NCI-H774 (cell line): ENCODE measurements at places on chromosomes 7 and 10.

DNA sequence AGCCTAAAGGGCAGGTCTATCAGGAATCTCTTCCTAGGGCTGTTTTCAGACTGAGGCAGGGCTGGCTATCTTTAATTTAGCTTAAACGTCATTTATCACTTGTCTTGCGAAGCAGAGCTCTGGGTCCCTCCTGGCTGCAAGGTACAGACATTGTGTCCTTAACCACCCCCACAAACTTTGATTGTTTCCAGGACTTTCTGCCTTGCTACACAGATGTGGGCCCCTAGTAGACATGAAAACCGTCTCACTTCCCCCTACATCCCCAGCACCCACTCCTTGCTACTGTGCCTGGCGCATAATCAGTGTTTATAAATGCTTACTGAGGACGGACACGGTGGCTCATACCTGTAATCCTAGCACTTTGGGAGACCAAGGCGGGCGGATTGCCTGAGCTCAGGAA, 54.5 kb downstream of the PIP4K2A start:
- DNase-seq = no peak

DNA sequence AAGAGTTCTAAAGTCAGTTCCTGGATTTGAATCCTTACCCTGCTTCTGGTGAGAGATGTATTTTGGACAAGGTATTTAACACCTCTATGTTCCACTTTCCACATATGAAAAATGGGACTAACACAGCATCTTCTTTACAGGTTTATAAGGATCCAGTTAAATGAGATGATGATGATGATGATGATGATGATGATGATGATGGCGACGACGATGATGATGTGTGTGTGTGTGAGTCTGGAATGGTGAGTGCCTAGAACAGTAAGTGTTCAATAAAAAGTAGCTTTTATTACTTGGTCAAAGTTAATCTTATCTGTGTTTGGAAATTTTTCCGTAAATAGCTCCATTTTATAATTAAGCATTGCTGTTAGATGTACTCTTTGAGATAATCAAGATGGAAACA, 248.3 kb upstream of the SLC26A5 start:
- DNase-seq = no peak

DNA sequence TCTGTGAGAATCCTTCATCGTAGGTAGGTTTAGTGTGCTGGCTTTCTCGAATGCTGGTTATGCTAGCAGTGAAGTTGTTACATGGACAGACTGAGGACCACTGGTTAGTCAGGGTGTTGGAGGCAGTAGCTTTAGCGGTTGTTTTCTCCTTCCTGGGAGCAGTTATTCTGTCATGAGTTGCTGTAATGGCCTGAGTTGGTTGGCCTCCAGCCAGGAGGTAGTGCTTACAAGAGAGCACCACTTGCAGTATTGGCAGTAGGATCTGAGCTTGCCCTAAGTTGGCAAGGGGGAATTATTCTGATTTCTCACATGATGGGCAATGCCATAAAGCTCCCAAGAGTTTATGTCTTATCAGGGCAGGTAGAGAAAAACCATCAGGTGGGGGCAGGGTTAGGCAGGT, 58.0 kb downstream of the IPMK start:
- DNase-seq = no peak

DNA sequence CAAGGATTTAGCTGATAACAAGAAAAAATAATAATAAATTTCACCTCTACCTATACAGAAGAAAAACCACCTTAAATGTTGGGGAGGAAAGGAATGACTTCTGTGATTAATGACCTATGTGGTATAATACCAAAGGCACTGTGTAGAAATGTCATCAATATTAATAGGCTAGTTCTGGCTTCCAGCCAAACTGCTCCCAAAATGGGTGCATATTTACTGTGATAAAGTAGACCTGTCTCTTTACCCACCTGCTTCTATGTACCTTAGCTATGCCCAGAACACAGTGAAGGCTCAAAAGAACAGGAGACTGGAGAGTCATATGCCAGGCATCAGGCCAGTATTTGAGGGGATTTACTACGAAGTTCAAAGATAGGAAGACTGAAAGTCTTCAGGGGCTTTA, 76.0 kb downstream of the ATE1 start:
- peak; percentile 44 for DNase-seq

DNA sequence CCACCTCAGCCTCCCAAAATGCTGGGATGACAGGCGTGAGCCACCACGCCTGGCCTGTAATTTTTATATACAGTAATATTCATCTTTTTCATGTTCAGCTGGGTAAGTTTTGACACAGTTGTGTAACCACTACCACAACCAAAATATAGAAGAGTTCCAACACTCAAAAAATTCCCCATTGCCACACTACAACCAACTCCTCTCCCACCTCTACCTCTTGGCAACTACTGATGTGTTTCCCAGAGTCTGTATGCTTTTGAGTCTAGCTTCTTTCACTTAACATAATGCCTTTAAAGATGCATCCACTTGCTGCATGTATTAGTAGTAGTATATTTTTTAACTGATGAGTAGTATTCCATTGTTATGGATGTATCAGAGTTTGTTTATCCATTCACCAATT, 90.7 kb downstream of the SRPK2 start:
- no peak for DNase-seq

DNA sequence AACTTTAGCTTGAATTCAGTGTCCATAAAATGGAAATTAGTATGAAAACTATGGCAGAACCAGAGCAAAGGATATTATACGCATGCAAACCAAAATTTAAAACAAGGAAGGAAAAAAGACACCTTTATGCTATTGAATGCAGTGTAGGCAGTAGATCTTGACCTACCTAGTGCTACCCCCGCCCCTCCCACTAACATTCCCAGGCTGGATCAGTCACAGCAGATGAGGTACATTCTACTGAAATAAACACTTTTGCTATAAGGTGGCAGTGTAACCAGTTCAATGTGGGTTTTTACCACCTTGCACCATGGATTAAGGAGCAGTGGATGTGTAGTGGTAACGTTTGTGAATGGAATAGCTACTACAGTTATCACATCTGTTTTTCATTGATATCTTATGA, 27.9 kb downstream of the SRI start:
- DNase-seq = no peak

GRCh38 chr10:21144047-21144446, 246.9 kb upstream of the NEBL start:
- DNase-seq = no peak

GRCh38 chr10:119541046-119541445, 1.5 kb downstream of the RGS10 start:
- no peak for DNase-seq

DNA sequence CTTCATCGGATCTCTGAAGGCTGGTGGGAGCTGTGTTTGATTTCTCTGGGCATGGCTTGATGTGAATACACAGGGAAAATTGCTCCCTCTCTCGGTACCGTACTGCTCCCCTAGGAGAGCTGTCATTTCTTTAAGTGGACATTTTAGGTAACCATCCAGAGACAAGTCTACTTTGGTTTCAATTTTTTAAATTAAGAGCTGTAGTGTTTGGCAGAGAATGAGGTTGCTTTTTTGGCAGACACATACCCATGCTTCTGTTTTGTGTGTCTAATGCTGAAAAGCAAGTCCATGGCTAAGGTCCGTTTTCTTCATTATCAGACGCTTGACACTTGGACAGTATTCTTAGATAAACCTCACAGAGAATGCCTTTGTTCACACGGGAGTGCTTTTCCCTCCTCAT, 61.3 kb upstream of the TRIL start:
- no peak for DNase-seq

GRCh38 chr10:133379152-133379800, at the start of gene PAOX:
Gene PAOX (plus strand): TSS chr10:133379262. CDS start chr10:133379317, 55 bp downstream.
- DNase-seq = peak; percentile 8

- no peak for DNase-seq
These were observed 89.6 kb downstream of the FZD1 start for GRCh38 chr7:91353848-91354247.

- no peak for DNase-seq
These were observed 106.5 kb downstream of the HTR7 start for GRCh38 chr10:90751107-90751997.

GRCh38 chr10:111525696-111526095, 448.9 kb downstream of the ADRA2A start:
- DNase-seq = no peak

GRCh38 chr10:97822261-97822687, 27.4 kb upstream of the GOLGA7B start:
- no peak for DNase-seq
